ENCODE measurements at places on chromosomes 7 and 10.

GRCh38 chr10:124696446-124697392 is 47.5 kb downstream of the FAM53B start:
- DNase-seq, result no peak

DNA sequence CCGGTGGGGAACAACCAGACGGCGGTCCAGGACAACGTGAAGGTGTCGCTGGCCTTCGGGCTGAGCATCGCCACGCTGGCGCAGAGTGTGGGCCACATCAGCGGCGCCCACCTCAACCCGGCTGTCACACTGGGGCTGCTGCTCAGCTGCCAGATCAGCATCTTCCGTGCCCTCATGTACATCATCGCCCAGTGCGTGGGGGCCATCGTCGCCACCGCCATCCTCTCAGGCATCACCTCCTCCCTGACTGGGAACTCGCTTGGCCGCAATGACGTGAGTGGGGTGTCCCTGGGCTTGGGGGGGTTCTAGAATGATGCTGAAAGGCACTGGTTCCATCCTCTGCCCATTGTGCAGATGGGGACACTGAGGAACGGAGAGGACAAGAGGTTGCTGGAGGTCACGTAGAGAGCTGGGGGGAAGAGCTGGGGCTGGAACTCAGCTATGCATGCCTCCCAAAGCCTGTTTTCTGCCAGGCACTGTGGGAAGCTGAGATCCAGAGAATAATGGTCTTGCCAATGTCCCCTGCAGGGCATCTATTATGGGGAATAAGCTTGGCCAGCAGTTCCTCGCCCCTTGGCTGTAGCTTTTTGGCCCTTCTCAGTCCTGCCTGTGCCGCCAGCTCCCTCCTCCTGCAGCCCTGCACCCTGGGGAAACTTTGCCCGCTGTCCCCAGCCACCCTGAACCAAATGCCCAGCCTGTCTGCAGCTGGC is 523 bp downstream of the AQP1 start:
- no peak for DNase-seq

DNA sequence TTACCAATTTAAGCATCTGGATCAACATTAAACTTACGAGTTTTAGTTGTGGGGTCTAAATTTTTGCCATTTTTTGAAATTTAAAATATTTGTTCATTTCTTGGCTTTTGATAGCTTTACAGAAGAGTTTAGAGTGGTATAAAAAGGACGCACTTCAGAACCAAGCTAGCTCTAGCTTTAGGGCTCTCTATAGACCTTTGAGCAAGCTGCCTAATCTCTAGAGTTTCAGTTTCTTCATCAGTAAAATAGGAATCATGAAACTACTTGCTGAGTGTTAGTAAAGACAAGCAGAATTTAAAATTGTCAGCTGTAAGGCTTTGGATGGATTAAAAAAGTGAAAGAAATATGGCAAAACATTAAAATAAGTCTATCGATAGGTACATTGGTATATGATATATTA is 266.5 kb downstream of the IPMK start:
- DNase-seq, result no peak

DNA sequence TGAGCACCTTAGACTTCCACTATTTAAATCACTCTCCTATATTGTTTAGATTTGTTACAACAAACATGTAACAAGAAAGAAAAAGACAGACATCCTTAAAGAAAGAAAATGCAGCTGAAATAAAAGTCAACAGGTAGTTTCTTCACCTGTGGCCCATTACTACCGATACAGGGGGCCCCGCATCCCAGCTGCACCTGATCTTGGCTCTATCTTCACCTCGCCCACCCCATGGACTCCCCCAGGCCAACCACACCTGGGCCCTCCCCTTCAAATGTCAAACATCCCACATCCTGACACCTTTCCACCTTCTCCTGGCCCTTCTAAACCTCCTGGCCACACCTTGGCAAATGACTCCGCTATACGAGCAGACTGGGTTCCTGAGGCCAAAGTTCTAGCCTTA is 7.0 kb downstream of the DDX56 start:
- DNase-seq, result no peak

DNA sequence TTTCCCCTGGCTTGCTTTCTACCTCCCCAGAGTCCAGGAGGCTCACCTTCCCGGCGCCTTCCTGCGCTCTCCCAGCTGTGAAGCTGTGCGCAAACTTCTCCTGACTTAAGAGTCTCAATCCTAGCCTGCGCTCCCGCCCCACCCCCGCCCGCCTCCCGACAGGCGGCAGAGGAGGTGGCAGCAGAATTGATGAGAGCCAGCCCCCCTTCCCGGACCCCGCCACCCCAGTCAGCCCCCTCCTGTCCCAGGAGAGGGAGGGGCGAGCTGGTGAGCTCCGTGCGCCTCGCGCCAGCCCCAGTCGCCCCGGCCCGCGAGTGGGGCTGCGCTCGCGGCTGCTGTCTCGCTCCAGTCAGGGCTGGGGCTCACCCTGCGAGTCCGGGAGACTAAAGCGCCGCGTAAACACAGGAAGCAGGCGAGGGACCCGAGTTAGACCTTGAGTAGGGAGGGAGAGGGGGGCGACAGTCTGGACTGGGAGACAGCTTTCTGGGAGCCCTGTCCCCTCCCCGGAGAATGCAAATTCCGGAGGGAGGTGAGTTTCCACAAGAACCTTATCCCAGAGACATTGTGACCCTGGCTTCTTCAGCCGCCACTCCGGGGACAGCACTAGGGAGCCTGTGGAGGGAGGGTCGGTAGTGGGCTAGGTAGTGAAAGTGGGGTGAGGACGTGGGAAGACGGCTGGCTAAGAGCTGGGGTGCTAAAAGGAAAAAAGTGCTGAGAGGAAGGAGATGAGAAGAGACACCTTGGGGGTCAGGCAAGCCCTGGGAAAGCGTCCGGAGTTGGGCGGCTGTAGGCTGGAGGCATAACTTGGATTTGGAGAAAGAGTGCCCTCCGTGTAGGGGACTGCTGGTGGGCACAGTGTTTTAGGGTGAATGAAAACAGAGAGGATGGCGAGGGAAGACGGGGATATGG is at the start of gene CALCR:
TSS of gene CALCR (minus strand) at position 79 of the 909 bp plus-strand sequence. CDS start 87,743 bp downstream, outside the sequence.
- DNase-seq, result no peak

GRCh38 chr7:114911411-114911810 is 10.5 kb upstream of the MDFIC start:
- no peak for DNase-seq

DNA sequence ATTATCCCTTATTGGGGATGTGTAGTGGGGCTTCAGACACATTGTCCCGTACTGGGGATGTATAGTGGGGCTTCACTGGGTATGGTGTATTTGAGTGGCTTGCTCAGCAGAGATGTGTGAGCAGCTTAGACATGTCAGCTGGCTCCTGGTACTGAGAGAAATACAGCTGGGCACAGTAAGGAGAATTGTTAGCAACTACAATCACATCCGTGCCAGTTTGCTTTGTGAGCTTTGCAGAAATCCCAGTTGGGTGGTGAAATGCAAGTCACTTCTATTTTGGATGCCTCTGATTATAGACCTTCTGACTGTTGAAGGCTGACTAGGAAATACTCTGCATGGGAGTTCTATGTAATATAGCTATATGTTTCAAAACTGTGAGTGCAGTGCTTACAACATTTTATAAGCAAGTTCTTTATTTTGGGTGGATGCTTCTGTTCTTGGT is 10.8 kb downstream of the CCNY start:
- DNase-seq, result no peak
